ENCODE measurements at places on chromosomes 12 and 14.

DNA sequence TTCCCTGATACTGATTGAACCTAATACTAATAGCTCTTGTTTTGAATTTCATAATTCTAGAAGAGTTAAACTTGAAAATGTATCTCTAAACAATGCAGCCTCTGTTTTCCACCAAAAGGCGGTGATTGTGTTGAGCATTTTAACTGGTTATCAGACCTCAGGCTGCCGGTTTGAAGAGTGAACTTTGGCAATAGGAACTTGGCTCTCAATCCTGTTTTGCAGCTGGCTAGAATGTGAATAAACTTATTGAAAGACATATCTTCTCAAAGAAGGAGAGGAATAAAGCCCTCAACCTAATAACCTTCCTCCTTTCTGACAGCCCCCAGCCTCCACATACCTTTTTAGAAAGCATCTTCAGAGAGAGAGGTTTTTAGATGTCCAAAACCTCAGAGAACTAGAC is 105.4 kb downstream of the SRGAP1 start:
- DNase-seq = no peak

DNA sequence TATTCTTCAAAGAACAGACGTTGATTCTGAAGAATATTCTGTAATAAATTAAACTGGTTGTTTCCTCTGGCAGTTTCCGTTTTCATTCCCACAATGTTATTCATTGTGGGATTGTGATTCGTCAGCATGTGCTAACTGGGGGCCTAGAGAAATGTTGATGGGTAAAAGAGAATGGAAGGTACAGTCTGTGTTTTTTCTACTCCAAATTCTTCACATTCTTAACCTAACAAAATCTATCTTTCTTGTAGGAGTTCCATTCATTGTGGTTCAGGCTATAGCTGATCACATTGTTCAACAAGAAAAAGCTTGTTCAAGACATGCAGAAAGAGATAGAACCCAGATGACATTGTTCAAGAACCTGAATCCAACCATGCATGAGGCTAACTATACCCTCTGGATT is 5.9 kb downstream of the CD163 start:
- DNase-seq = no peak

DNA sequence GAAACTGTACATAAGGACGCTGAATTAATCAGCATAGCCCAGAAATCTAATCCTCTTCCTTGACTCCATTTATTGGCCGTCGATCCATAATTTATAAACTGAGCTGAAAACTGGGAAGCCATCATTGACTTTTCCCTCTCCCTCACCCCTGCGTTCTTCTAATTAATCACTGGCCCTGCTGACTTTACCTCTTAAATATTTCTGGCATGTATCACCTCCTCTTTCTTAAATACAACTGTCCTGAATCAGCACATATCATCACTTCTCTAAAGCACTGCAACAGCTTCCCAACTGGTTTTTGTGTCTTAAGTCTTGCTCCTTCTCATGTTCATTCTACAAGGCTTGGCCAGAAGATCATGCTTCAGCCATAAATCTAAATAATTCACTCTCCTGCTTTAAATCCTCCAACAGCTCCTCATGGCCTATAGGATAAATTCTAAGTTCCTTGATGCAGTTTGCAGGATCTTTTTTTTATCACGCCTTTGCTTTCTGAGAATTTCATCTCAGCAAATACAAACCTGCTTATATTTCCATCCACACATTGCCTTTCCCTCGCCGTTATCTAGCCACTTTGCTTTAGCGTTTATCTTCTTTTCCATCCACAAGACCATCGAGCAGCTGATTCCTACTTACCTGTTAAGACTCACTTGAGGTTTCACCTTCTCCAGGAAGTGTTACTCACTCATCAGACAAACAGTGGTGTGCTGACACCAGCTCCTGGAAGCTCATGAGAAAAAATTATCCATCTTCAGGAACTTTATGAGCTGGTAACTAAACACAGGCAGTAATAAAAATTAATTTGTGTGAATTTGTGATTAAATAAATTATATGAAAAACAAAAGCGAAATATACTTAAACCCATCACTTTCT is 295.6 kb upstream of the FLRT2 start:
- DNase-seq = no peak

DNA sequence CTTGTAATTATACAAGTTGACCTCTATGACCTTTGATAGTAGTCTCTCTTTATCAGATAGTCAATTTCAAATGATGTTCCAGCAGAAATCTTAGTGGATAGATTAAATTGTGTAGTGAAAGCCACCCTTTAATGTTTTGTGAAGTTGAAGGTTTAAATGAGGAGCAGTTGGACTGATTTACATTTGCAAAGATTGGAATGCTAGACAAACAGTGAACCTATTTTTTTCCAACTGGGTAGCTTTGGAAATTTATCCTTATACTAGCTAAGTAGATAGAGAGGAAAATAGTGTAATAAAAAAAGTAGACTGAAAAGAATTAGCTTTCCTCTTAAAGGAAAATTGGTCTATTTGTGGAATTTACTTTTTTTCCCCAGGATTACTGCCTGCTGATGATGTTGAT is 53.7 kb downstream of the LMO3 start:
- no peak for DNase-seq
